Left renal pelvis (tissue), 4 donors: ENCODE measurements at places on chromosomes 1 and 21.

DNA sequence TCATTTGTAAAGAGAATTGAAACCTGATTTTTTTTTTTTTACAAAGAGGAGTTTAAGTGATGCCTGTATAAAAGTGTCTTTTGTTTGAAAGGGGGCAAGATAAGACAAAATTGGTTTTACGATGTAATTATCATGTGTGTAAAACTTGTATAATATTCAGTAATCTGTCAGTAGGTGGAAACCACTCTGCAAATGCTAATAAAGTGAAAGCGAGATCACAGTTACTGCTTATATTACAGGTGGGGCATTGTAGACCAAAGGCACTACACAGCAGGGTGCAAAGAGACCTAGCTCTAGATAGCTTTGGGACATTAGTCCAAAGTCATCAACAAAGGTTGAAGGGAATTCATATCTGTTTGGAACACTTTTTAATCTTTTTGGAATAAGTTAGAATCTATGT is 174.2 kb downstream of the LHX8 start:
- no peak for DNase-seq

DNA sequence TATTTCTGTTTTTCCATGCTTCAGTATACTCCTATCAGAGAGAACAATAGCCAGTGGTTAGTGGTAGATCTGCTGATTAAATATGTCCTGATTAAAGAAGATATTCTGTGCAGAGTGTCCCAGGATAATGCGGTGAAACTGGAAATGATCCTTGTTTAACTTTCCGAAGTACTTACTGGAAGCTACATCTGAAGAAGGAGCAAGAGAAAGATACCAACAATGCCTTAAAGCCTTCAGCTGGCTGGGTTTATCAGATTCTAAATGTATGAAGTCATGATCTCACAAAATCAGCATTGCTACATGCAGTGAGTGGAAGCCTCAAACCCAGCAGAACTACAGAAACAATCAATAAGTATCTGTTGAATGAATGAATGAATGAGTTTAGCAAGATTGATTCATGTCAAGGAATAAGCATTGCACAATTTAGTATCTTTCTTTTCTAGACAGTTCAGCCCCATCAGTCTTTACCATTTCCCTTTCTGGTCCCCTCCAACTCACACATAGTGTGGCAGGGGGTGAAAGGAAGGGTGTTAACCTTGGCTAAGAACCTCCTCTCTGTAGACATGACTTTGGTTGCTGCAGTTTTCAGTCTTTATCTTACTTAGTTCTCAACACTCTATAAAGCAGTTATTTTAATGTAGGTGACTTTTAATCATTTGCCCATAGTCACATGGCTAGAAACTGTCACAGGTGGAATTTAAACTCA is 24.7 kb upstream of the DNASE2B start:
- DNase-seq = no peak

DNA sequence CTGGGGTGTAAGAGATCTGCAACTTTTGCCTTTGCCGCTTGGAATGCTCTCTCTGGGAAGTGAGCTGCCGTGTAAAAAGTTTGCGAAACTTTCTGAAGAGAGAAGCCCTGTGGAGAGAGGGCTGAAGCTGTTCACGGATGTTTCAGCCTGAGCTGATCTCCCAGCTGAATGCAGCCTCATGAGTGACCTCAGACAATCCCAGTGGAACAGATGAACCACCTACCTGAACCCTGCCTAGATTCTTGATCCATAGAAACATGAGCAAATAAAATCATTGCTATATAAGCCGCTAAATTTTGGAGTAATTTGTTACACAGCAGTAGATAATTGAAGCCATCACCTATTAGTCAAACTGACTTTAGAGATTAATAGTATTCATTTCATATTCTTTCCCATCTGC is 4.4 kb upstream of the ALG6 start:
- no peak for DNase-seq

GRCh38 chr1:49436865-49437264 is 586.9 kb downstream of the AGBL4 start:
- DNase-seq = no peak

GRCh38 chr21:36792505-36792967 is 93.6 kb downstream of the SIM2 start:
- DNase-seq = no peak

GRCh38 chr1:15684042-15684461 is at the start of gene PLEKHM2:
TSS of gene PLEKHM2 (plus strand) at chr1:15684320. CDS start at chr1:15684559, 239 bp downstream.
- DNase-seq = no peak

GRCh38 chr1:212381397-212382035 is 33.2 kb downstream of the PACC1 start:
- no peak for DNase-seq

DNA sequence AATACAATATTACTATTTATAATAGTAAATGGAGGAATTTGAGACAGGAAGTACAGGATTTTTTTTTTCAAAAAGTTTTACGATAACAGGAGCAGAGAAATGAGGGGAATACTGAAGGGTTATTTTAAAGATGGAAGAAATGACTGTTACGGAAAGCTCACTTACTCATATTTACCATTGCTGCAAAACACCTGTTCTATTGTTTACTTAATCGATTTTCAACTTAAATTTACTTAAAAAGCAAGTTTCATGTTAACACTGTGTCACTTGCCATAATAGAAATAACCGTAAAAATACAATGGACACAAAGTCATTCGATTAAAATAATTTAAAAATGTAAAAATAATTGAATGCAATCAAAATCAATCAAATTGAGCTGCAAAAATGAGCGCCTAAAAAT is 3.4 kb upstream of the EXO1 start:
- DNase-seq = no peak

DNA sequence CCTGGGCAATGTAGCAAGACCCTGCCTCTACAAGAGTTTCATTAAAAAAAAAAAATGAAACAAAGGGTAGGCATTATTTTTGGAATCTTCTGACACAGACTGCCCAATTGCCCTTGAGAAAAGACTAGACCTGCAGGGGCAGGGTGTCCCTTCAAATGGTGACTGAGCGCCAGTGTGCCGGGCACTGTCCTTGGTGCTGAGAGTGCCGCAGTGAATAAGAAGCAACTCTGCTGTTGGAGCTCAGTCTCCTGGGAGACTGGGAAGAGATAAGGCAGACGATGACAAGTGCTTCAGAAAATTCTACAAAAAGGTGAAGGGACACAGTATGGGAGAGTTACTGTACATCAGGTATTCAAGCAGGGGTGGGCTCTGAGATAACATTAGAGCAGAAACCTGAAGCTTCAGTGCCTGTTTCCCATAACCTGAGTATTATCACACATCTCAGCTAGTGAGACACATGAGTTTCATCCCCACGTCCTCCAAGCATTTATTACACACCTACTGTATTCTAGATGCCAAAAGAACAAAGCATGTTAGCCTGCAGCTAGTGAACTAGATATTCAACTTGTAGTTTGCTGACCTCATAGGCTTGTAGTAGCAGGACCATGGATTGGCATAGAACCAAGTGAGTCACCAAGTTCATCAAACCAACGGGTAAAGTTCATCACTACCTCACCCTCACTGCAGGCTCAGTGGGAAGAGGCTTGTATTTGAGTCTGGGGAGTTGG is 18.4 kb upstream of the RPL11 start:
- DNase-seq = no peak

DNA sequence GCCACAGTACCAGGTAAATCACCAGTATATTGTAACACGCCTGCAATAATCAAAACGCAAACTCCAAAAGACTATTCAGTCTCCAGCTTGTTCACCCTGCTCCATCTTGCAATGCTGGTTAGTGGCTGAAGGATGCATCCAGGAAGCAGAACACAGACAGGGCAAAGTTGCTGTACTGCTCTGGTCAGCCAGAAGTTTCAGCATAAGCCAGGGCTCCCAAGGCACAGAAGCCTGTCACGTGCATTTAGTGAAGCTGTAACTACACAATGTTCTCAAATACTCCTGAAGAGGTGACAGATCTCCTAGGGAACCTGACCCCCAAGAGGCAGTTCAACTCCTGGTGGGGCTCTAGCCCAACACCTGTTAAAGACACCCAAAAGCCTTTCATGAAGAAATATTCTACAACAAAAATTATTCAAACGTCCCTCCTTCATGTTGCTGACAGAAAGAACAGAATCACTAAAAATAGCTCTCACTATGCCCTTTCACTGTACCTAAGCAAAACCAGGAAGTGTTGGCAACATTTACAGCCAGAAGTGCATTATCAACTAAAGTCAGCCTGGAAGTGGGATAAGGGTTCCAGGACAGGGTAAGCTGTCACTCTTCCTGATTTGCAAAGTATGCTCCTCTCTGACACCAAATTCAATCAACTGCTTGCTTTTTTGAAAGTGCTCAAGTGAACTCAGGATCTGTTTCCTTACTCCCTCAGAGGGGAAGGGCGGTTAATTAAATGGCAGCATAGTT is 52.1 kb downstream of the SLC35D1 start:
- no peak for DNase-seq

GRCh38 chr1:243663651-243664050 is 186.4 kb downstream of the AKT3 start:
- no peak for DNase-seq

DNA sequence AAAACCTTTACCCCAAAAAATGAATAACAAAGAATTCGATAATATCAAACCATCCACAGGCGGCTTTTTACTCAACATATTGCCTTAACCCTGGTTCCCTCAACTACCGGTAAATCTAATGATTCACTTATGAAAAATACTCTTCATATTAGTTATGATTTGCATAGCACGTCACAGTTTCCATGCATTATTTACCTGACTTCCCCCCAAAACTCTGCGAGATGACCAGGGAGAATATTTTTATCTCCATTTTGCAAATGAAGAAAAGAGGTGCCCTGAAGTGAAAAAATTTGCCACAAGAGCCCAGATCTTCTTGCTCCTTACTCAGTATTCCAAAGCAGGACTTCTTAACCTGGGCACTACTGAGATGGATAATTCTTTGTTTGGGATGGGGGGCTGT is 2.9 kb downstream of the JAK1 start:
- DNase-seq = no peak

- no peak for DNase-seq
These were observed 40.5 kb downstream of the COL6A1 start for GRCh38 chr21:46021978-46022544.

DNA sequence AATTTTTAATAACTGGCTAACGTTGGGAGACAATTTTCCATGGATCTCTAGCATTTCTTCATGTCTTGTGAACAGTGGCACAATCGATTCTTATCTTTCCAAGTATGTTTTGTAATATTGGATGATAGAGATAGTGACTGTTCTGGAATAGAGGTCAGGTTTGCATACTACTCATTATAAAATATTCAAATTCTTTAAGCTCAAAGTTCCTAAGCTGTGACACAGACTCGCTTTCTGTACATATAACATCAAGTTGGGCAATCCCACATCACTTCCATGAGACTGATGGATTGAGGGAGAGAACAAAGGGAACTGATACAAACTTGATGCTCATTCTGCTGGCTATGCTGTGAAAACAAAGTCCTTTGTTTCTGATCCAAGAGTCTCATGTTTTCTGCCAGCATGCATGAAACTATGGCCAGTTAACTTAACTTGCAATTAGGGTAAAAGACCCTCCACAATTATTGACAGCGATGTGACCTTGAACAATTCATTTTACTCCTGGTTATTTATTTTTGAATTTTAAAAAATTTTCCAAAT is 392.4 kb downstream of the TTLL7 start:
- no peak for DNase-seq

DNA sequence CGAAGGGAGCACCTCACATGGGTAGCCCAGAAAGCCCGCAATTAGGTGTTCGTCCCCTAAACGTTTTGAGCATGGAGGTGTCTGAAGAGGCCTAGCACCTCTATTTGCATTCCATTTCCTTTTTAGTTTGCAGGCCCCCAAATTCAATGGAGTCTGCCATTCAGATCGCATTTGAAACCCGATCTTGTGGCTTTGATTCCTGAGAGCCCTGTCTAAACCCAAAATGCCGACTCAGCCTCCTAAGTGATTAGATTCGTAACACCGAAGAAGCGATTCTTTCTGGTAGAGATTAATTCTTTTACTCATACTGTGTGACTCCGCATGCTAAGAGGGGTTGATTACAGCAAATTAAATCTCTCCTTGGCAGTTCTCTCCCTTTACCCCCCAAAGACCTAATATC is 415.2 kb upstream of the KAZN start:
- no peak for DNase-seq

DNA sequence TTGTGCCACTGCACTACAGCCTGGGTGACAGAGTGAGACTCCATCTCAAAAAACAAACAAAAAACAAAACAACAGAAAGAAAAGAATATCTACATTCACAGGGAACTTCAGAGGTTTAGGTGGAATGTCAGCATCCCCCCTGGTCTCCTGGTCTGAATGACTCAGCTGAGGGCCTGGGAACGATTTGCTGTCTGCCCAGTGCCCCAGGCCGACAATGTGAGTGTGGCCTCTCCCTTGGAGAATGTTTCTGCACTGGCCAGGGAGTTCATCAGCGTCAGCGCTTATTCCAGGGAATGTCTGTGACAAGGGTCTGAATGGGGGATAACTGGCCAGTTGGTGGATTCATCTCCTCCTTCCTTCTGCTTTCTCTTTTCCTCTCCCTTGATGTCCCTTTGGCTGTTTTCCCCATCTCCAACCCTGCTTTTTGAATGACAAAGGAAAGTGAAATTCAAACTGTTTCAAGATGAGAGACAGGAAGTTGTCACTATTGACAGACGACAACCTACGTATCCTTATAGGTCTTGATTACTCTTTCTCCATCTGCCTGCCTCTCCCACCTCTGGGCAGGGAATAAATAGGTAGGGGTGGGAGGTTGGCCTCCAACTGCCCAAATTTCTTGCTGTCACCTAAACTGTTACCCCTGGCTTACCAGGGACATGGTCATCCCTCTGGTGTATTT is 213.1 kb downstream of the HHAT start:
- no peak for DNase-seq

DNA sequence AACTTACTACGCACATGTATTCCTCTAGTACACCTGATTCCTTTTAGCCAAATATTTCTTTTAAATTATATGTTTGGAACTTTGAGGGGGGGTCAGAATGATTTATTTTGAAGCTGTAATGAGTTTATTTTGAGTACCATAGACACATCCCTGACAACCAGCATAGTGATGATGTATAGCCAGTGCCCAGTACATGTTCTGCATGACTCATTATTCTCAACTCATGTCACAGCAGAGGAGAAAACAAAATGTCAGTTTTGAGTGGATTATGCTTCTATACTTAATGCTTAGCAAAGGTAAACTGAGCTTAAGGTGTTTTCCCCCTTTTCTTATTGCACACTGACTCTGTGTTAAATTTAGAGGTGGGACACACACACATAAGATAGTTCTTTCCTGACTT is 22.4 kb upstream of the LEPR start:
- DNase-seq = no peak

GRCh38 chr1:203084588-203085527 is 954 bp downstream of the MYOG start:
- no peak for DNase-seq
